Activated CD4-positive, alpha-beta T cell treated with anti-CD3 and anti-CD28 coated beads, Interleukin-2, amount 50 U/mL, for 24 hours (primary cell): ENCODE measurements at places on chromosomes 1 and 21.
A peak's percentile ranks its signal among the peaks of the same experiment; 100 is the strongest.

DNA sequence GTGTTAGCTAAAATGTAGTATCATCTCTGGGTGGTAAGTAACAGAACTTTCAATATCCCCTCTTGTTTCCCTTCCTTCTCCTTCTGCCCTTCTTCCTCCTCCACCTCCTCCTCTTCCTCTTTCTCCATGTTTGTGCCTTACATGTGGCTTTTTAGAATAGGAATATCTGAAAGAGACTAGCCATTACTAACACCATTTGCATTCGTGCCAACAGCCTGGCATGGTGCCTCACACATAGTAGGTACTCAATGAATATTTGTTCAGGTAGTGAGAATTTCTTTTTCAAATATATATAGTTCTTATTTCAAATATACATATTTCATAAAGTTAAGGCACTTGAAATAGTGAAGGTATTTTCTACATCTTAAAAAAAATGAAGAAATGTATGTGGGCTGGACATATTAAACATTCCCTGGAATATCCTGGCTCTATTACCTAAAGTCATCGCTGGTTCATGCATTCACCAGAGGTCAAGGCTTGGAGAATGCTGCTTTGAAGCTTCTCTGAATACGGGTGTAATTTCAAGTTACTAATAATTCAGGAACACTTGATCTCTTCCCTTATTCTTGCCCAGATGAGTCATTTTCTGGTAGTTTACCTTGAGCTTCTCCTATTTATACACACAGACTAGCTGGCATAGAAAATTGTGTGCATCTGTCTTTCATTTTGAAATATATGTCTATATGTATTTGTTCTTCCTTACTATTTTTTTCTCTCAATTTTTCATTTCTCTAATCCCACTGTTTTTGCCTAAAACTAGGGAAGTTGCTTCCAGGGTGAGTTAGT, 319.4 kb downstream of the TGFB2 start:
- DNase-seq: no peak

DNA sequence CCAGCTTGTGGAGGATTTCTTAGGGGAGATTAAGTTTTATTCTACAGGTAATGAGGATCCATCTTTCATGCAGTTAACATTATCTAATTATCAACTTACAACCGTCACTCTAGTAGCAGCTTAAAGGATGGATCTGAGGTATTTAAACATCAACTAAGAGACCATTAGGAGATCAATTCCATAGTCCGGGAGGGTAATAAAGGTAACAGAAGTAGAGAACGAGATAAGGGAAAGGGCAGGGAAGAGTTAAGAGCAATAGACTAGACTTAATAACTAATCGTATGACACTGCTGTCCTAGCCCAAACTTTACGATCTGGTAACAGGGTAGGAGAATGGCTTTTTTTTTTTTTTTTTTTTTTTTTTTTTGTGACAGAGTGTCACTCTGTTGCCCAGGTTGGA, 19.5 kb upstream of the CCDC17 start:
- DNase-seq: no peak

- no peak for DNase-seq
Observed at GRCh38 chr1:188429386-188429785, 1600.6 kb downstream of the PLA2G4A start.

- DNase-seq: no peak
Observed at GRCh38 chr21:33055991-33056390, 13.9 kb upstream of the OLIG1 start.

DNA sequence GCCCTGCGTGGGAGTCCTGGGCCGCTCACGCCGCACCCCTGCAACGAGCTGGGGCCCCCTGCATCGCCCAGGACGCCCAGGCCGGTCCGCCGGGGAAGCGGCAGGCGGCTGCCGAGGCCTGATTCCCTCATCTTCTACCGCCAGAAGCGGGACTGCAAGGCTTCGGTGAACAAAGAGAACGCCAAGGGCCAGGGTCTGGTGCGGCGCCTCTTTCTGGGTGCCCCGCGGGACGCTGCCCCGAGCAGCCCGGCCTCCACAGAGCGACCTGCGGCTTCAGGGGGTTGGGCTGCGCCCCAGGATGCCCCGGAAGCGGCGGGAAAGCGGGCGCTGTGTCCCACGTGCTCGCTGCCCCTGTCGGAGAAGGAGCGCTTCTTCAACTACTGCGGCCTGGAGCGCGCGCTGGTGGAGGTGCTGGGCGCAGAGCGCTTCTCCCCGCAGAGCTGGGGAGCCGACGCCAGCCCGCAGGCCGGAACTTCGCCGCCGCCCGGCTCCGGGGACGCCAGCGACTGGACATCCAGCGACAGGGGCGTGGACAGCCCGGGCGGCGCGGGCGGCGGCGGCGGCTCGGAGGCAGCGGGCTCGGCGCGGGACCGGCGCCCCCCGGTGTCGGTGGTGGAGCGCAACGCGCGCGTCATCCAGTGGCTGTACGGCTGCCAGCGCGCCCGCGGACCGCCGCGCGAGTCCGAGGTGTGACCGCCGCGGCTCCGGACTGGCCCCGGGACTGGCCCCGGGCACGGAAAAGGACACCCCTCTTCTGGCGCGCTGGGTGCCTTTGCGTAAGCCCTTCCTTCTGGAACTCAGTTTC, 2.7 kb downstream of the FAM110D start:
- no peak for DNase-seq

- DNase-seq: no peak
Observed at GRCh38 chr1:244316407-244316806, 135.3 kb downstream of the ADSS2 start.

DNA sequence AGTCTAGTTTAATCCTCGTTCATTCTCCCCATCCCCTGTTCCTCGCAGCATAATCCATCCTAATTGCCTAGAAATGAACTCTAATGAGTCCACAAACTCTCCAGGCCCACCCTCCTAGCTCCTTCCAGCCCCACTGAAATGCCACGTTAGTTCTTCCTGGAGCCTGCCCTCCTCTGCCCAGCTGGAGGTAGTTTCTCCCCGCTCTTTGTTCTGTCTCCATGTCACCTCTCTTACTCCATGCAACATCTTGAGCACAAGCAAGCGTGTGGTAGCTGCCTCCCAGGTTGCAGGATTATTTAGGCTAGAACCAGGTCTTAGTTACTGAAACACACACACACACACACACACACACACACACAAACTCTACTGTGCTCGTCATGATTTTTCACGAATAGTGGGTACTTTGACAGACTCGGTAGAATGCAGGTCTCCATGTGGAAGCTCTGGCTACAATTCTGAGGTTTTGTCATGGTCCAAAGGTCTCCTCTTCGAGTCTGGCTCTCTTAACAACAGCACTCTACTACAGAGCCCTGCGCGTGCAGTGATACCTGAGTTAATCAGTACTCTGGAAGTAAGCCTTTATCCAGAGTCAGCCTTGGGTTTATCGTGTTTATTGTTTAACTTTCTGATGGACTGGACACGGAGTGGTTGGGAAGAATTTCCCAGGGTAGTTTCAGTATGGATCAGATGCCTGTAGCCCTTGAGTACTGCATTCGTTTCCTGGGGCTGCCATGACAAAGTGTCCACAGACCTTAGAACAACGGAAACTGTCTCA, 27.5 kb downstream of the HUNK start:
- no peak for DNase-seq

DNA sequence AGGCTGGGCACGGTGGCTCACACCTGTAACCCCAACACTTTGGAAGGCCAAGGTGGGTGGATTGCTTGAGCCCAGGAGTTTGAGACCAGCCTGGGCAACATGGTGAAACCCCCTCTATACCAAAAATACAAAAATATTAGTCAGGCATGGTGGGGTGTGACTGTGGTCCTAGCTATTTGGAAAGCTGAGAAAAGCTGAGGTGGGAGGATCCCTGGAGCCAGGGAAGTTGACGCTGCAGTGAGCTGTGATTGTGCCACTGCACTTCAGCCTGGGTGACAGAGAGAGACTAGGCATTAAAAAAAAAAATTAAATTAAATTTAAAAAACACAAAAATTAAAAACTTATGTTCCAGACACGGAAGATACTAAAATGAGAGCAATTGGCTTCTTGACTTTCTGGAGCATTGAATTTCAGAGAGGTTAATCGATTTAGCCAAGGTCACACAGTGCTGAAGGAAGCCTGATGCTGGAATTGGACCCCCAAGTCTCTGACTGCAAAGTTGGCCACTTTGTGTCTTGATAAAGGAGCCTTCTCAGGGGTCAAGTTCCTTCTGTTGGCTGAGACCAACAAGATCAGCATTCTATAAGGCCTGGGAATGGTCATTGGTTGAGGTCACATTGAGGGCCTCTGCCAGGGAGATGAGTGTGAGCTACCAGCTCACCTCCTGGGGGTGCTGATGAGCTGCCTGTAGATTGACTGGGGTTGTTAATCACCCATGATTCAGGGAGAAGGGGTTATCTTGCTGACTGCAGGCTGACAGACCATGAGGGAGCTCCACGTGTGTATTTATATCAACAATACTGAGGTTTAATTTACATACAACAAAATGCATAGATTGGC, 54.3 kb downstream of the RPS6KA1 start:
- no peak for DNase-seq

DNA sequence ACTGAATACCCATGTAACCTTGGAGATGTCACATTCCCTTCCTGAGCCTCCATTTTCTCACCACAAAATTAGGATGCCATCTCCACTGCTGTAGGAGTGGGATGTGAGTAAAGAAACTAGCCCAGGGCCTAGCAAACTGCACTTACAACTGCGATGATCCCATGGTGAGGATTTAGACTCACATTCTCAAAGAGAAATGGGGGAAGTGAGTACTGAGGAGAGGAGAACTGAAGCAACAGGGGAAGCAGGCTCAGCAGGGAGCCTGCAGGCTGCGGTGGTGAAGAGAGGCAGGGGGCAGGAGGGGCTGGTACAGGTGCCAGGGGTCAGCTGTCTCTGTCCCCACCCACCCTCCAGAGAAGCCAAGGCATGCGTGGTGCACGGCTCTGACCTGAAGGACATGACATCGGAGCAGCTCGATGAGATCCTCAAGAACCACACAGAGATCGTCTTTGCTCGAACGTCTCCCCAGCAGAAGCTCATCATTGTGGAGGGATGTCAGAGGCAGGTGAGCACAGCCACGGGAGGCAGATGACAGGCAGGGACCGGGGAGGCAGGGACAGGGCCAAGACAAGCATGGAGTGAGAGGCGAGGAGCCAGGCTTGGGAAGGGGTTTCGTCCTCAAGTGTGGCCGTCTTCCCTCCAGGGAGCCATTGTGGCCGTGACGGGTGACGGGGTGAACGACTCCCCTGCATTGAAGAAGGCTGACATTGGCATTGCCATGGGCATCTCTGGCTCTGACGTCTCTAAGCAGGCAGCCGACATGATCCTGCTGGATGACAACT, 16.4 kb upstream of the ATP1A4 start:
- DNase-seq: no peak

- no peak for DNase-seq
Observed at GRCh38 chr1:231770506-231771175, 144.1 kb downstream of the DISC1 start.

DNA sequence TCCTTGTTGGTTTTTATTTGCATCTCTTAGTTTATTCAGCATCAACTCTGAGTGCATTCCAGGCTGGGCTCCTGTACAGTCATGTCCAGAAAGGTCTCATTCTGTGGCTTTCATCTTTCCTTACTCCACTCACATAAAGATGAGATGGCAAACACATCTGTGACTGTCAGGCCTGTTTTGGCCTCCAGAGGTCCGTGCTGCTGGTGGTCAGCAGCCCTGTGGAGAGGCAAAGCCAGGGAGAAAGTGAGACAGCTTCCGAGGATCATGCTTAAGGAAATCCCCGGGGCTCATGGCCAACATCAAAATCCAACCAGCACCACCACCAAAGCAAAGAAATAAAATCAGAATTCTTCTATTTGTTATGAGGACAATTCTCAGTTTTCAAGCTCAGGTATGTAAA, 96.1 kb upstream of the HIVEP3 start:
- DNase-seq: no peak

- DNase-seq: no peak
Observed at GRCh38 chr1:203403586-203403985, 52.7 kb upstream of the FMOD start.

GRCh38 chr1:168112673-168113305, 23.9 kb downstream of the GPR161 start:
- peak; percentile 15 for DNase-seq

DNA sequence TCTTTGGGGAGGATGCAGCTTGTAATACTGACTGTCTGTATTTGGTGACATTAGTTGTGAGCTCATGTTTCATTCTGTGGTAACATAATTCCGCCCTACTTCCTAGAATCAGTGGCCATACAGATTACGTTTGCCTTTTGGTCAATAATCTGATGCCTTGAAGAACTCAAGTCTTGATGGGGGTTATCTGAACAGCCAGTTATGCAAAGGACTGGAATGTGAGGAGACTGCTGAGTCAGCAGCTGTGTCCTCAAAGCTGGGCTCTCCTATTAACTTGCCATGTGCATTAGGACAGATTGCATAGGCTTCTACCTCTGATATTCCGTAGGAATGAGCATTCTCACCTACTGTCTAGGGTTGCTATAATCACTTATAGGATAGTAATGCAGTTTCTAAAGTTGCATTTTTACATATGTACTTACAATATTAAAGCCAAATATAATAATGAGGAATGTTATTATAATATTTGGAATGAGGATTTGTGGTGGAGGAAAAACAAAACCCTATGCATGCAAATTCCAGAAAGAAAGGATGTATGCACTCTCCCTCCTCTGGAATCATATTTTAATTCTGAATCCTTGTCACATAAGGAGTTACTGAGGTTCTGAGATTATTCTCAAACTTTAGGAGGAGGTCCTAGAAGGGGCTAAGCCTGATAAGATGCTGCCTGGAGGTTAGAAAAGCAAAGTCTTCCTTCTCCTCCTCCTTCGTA, 116.0 kb downstream of the NOS1AP start:
- no peak for DNase-seq

DNA sequence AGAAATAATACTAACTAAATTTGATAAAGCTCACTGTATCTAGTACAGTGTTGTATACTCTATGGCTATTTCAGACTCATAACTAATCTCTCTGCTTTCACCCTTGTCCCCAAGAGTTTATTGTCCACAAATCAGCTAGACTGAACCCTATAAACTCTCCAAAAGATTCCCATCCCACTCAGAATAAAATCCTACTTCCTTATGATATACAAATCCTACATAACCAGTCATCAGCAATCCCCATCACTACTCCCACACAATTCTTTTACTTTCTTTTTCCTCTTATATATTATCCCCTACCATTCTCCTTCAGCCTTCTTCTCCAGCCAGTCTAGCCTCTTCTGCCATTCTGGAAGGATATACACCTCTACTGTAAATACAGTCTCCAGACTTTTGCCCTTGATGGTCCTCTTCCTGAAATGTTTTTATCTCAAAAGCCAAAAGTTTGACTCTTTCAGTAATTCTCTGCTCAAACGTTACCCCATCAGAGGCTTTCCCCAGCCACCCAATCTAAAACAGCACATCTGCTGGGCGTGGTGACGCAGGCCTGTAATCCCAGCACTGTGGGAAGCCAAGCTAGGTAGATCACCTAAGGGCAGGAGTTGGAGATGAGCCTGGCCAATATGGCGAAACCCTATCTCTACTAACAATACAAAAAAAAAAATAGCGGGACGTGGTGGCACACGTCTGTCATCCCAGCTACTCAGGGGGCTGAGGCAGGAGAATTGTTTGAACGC, 41.6 kb downstream of the ABL2 start:
- DNase-seq: no peak
